ENCODE measurements at places on chromosomes 4 and X. TPM values are rescaled to one million over a fixed set of nuclear protein-coding genes. Genes with fewer than 3 reads are reported as not detected.

The RAB41 gene
- total RNA-seq: not detected

The NWD2 gene
- not detected for total RNA-seq

The PWWP3B gene
- 1.4 TPM for total RNA-seq

The TMPRSS11D gene
- total RNA-seq: not detected

The MAP7D2 gene
- 0.76 TPM for total RNA-seq

The GPM6B gene
- 16.0 TPM for total RNA-seq

DNA sequence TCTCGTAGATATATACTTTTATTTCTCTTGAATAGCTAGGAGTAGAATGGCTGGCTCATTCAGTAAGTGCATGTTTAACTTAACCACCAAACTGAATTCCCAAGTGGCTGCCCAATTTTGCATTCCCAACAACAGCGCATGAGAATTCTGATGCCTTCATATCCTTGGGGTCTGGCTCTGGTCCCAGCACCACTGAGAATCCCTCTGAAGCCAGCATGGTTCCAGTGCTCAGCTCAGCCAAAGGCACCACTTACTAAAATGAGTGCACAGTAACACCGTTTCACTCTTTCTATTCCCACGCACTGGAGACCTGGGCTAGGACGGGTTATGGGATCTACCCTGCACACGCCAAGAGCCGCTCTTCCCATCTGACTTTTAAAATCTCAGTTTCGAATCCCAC is 60.4 kb downstream of the CASP3 start:
- DNase-seq: no peak
- no peak overlapping the region for H3K27ac ChIP-seq

DNA sequence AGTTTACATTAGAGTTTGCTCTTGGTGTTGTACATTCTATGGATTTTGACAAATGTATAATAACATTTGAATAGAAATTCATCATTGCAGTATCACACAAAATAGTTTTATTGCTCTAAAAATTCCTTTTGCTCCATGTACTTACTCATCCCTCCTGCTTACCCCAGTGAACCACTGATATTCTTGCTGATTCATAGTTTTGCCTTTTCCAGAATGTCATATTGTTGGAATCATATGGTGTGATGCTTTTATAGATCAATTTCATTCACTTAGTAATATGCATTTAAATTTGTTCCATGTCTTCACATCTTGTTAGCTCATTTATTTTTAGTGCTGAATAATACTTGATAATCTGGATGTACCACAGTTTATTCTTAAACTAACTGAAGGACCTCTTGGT is 1593.2 kb downstream of the C4orf33 start:
- no peak for DNase-seq
- no peak overlapping the region for H3K4me3 ChIP-seq
- no peaks in the 10 kb centered on the region for H3K4me1 ChIP-seq
- H3K27ac ChIP-seq: no peak overlapping the region

DNA sequence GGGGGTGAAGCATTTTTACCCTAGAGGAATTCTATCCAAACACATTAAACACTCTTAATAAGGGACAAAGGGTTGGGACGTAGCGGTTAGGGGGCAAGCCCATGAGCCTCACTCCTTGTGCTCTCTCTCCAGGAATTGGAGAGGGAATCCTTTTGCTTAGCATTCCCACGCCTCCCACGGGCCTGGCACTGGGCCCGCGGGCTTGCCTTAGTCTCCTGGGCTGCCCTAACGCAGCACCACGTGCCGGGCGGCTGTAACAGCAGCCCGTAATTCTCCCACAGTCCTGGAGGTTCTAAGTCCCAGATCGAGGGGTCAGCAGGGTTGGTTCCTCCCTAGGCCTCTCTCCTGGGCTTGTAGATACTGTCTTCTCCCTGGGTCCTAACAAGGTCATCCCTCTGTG is 67.5 kb downstream of the TBL1X start:
- no peaks in the 10 kb centered on the region for H3K36me3 ChIP-seq
- no peak overlapping the region for H3K4me3 ChIP-seq
- no peaks in the 10 kb centered on the region for H3K27me3 ChIP-seq
- no peak overlapping the region for H3K27ac ChIP-seq
- H3K4me1 ChIP-seq: no peaks in the 10 kb centered on the region

DNA sequence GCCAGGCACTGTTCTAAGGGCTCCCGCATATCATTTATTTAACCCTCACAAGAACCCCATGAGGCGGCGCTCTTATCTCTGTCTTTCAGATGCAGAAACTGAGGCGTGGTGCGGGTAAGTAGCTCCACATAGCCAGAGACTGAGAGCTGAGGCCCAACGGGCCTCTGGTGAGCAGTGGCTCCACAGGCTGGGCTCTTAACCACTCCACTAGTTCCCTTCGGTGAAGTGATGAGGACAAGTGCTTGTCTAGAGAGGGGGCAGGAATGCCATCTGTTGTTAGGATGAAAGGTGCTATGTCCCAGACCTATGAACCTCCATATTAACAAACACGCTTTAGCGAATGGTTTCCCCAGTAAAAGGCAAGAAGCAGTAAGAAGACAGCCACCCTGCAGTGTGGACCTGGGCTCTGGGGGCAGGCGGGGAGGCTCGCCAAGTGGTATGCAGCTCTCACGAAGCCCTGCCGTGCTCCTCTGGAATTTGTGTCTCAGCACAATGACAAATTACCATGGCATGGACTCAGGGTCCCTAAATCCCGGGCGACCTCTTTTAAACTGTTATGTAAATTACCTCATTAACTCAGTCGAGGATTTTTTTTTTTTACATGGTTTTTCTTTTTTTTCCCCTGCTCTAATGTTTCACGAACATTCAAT is 20.9 kb upstream of the S100G start:
- DNase-seq: peak; percentile 4
- no peaks in the 10 kb centered on the region for H3K27me3 ChIP-seq
- no peaks in the 10 kb centered on the region for H3K4me1 ChIP-seq

GRCh38 chr4:159190651-159191050 is 87.8 kb downstream of the RAPGEF2 start:
- no peaks in the 10 kb centered on the region for H3K27me3 ChIP-seq
- H3K4me3 ChIP-seq: no peak overlapping the region
- DNase-seq: no peak
- no peaks in the 10 kb centered on the region for H3K4me1 ChIP-seq
- H3K27ac ChIP-seq: no peak overlapping the region

DNA sequence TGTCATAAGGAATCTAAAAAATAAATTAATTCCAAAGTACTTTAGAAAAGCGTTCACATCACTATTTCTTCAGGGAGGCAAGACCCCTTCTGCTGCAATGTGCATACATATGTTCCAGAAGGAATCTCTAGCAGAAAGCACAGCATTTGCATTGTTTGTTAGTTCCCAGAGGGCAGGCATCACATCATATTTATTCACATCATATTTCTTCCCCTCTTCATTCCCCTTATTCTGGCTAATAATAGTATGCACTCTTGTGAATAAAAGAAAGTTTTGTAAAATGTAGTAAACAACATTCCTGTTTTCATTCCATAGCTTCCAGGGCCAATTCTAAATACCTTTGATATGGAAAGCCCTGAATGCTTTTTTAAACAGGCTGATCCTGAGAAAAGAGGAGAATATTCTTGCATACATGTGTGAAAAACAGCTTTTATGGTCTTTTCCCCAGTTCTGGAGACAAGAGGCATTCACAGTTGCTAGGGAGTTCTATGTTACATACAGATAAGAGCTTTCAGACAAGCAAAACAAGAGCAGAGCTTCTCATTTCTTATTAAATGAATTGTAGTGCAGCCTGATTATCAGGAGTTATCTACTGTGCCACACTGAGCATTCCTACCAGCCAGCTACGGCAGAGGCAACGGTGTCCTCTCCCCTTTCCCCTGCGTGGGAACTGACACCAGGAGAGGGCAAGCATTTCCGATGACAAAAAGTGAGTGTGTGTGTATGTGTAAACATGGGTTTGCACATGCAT is 15.2 kb downstream of the GATB start:
- no peaks in the 10 kb centered on the region for H3K4me1 ChIP-seq
- no peaks in the 10 kb centered on the region for H3K36me3 ChIP-seq
- DNase-seq: no peak

DNA sequence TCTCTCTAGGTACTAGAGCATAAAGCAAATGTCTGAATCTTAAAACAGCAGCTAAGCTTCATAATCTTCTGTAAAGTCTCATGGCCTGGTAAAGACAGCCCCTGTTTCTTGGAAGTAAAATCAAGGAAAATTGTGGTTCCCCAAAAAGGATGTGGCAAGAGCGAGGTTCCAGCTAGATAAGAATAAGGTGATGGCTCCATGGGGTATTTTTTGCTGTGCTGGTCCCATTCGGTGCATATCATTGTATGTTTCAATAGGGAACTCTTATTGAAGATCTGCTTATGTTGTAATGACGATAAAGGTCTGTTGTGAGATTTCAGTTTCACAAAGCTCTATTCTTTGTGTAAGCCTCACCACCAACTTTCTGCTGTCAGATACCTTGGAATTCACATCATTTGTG is 316.9 kb upstream of the NOCT start:
- H3K27ac ChIP-seq: no peak overlapping the region
- no peaks in the 10 kb centered on the region for H3K36me3 ChIP-seq

DNA sequence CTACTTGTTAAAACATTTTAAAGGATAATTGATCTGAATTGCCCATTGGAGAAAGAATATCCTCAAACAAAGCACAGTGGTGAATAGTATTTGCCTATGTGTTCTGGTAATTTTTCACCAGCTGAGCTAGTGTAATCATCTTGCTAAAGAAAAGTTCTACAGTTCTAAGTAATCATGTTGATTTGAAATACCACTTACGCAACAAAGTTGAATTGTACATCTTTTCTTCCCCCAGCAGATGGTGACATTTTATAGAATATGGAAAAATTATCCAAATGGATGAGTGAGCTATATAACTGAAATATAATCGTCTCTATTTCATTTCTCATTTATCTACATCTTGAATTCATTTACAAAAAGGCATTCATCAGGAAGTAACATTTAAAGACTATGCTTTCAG is 9.7 kb upstream of the ZNF674 start:
- H3K27ac ChIP-seq: no peak overlapping the region
- no peak for DNase-seq
- no peaks in the 10 kb centered on the region for H3K36me3 ChIP-seq
- H3K4me1 ChIP-seq: no peaks in the 10 kb centered on the region
- H3K4me3 ChIP-seq: no peak overlapping the region

DNA sequence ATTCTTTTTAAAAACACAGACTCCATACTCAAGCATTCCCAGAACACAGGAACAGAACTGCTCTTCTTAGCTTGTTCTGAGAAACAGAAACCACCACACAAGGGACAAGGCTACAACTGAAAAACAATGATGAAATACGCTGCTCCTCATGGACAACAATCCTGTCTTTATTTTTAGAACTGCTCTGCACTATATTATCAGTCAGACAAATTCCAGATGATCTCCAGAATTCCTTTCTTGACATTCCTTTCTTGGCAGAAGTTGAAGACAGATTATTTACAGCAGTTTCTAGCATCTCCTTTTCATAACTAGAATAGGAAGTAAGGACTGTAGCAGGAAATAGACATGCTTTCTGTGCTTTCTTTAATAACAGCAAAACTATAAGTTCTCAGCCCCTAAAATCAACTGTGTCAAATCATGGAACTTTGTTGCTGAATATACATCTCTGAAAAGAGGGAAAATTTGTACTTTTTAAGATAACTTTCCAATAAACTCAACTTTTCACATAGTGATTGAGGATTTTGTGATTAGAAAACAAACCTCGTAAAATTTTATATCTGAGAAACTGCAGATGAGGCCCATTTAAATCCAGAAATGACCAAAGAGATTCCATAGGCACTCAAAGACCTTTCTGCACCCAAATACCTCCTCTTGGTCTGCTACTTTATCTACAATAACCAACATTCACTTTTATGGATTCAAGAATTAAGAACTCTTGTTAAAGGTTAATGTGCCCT is 35.9 kb downstream of the ANTXR2 start:
- no peaks in the 10 kb centered on the region for H3K27me3 ChIP-seq
- H3K27ac ChIP-seq: peak overlapping the region; percentile 48
- H3K4me1 ChIP-seq: no peaks in the 10 kb centered on the region
- H3K36me3 ChIP-seq: no peaks in the 10 kb centered on the region
- DNase-seq: no peak

- H3K27ac ChIP-seq: no peak overlapping the region
- H3K4me3 ChIP-seq: no peak overlapping the region
- H3K4me1 ChIP-seq: no peaks in the 10 kb centered on the region
- no peak for DNase-seq
- H3K27me3 ChIP-seq: no peaks in the 10 kb centered on the region
- H3K36me3 ChIP-seq: no peaks in the 10 kb centered on the region
Observed at GRCh38 chr4:135485371-135485770, 1283.8 kb upstream of the PABPC4L start.

GRCh38 chrX:153627675-153628111 is 19.3 kb upstream of the DUSP9 start:
- H3K4me3 ChIP-seq: no peak overlapping the region
- H3K36me3 ChIP-seq: no peaks in the 10 kb centered on the region
- no peaks in the 10 kb centered on the region for H3K4me1 ChIP-seq
- no peaks in the 10 kb centered on the region for H3K27me3 ChIP-seq

DNA sequence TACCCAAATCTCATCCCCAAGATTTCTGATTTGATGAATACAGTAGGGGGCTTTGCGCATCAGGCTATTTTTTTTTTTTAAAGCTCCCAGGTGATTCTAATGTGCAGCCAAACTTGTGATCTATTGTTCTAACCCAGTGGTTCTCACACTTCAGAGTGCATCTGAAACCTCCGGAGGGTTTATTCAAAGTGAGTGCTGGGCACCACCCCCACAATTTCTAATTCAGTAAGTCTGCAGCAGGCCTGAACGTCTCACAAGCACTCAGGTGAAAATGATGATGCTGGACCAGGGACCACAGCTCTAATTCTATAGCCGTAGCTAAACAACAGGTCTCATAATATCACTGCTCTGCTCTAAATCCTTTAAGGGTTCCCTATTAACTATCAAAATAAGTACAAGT is 211.4 kb downstream of the FMR1NB start:
- no peaks in the 10 kb centered on the region for H3K4me1 ChIP-seq
- no peaks in the 10 kb centered on the region for H3K27me3 ChIP-seq
- no peak overlapping the region for H3K27ac ChIP-seq
- H3K36me3 ChIP-seq: no peaks in the 10 kb centered on the region
- no peak for DNase-seq

DNA sequence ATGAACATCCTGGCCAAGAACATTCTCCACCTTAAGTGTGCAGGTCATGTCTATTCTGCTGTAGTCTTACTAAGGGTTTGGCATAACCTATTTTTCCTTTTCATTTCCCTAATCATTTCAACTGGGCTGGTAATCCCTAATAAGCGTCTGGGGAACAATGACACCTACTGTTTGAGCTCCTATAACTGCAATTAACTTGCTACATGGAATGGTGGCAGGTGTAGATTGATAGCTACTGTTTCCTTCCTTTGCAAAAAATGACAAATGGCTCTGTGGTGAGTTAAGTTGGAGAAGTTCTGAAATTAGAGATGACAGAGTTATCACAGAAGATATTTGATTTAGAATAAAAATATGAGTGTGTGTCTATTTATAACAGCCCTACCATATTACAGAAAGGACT is 104.5 kb upstream of the NAP1L5 start:
- no peaks in the 10 kb centered on the region for H3K27me3 ChIP-seq
- H3K36me3 ChIP-seq: no peaks in the 10 kb centered on the region
- no peaks in the 10 kb centered on the region for H3K4me1 ChIP-seq
- no peak for DNase-seq
- no peak overlapping the region for H3K4me3 ChIP-seq

- peak; percentile 86 for DNase-seq
- H3K4me1 ChIP-seq: no peaks in the 10 kb centered on the region
- H3K4me3 ChIP-seq: no peak overlapping the region
- no peak overlapping the region for H3K27ac ChIP-seq
- H3K36me3 ChIP-seq: no peaks in the 10 kb centered on the region
Observed at GRCh38 chr4:184097241-184097605, 120.5 kb downstream of the ENPP6 start.

GRCh38 chrX:110836982-110837381 is 41.4 kb upstream of the CHRDL1 start:
- H3K36me3 ChIP-seq: no peaks in the 10 kb centered on the region
- H3K4me3 ChIP-seq: no peak overlapping the region
- no peaks in the 10 kb centered on the region for H3K27me3 ChIP-seq
- H3K27ac ChIP-seq: no peak overlapping the region
- DNase-seq: no peak
